ENCODE measurements at places on chromosomes 1 and 21.

GRCh38 chr1:172832006-172832725 lies 173.3 kb downstream of the FASLG start:
- DNase-seq, result no peak

DNA sequence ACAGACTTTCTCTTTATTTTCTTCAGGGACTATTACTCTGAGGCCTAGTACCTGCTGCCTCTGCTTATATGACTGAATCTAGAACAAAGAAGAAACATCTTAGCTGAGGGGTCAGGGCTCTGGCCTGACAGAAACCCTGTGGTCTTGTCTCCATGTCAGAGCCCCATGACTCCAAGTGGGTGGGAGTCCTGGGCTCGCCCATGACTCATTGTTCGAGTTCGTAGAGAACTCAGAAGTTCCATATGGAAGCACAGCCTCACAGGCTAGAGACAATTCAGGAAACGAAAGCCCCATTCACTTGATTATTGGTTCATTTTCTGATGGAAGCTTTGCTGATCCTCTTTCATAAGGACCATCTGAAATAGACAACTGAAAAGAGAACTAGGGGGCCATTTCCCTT lies 73.2 kb downstream of the CD58 start:
- no peak for DNase-seq

- no peak for DNase-seq
These were observed 82.7 kb upstream of the ROR1 start for GRCh38 chr1:63690966-63691700.

GRCh38 chr1:81237473-81238089 lies 563.2 kb upstream of the ADGRL2 start:
- DNase-seq, result no peak

- DNase-seq, result no peak
These were observed 8.7 kb upstream of the LSM10 start for GRCh38 chr1:36406440-36406839.

- DNase-seq, result no peak
These were observed 45.4 kb downstream of the SERINC2 start for GRCh38 chr1:31458287-31458896.
